ENCODE measurements at places on chromosomes 2 and 18. TPM values are rescaled to one million over a fixed set of nuclear protein-coding genes. Genes with fewer than 3 reads are reported as not detected.

- no peaks in the 10 kb centered on the region for H3K36me3 ChIP-seq
- no peak overlapping the region for H3K27ac ChIP-seq
- no peaks in the 10 kb centered on the region for H3K4me1 ChIP-seq
Measured at GRCh38 chr18:12744103-12744502, 41.3 kb downstream of the PSMG2 start.

DNA sequence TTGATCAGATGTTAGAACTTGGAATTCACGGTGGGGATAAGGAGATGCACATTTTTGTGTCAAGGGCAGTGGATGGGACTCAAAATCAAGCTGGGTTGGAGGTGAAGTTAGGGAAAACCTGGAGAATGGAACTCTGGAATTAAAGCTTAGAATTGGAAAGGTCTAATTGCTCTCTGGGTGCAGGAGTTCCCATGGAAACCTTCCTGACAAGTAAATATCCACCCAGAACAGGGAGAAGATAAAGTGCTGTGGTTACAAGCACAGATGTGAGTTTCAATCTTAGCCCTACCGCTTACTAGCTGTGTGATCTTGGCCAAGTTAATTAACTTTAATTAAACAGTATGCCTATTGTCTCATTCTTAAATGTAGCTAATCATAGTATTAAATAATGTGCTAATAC lies 71.3 kb upstream of the TCF7L1 start:
- no peaks in the 10 kb centered on the region for H3K27me3 ChIP-seq
- no peaks in the 10 kb centered on the region for H3K4me1 ChIP-seq
- H3K36me3 ChIP-seq, result no peaks in the 10 kb centered on the region
- DNase-seq, result no peak

DNA sequence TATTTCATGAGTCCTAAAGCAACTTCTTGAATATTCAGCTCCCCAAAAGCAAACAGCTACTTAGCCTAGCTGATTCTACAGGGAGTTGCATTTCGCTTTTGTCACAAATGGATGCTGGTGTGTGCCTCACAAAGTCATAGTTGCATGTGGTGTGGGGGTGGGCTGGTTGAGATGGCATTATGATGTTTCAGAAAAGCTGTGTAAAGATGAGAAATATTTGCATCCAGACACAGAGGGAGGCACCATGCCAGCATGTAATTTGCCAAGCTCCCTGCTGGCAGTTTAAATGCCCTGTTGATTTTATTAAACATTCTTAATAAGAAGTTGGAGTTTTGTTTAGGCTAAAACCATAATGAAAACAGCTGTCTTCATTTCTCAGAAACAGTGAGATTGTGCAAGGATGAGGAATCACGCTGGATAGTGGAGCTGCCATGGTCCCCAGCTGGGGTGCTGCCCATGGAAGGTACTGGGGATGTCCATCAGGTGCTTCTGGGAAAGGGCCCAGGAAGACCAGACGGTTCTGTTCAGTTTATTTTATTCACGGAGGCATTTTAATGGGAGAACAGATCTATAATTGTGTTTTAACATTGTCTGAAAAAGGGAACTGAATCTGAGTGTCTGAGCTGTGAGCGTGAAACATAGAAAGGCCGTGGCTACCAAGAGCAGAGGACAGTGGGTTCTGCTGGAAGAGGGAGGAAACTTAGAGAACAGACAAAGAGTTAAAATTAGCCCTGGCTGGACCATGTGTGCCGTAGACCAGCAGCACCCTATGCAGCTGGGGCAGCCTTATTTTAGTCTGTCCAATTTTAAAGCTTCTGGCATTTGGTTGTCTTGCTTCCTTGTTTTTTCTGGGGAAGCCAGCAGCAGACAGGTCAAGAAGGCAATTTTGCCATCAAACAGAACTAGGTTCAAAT lies 177.1 kb downstream of the FAM210A start:
- H3K36me3 ChIP-seq, result no peaks in the 10 kb centered on the region
- no peak for DNase-seq
- no peaks in the 10 kb centered on the region for H3K4me1 ChIP-seq
- no peak overlapping the region for H3K27ac ChIP-seq

GRCh38 chr2:192313773-192314172 lies 119.0 kb upstream of the TMEFF2 start:
- H3K4me1 ChIP-seq, result no peaks in the 10 kb centered on the region
- H3K27me3 ChIP-seq, result no peaks in the 10 kb centered on the region
- no peak overlapping the region for H3K4me3 ChIP-seq
- no peak overlapping the region for H3K27ac ChIP-seq
- DNase-seq, result no peak

The FAM124B gene
- 2.4 TPM for total RNA-seq

GRCh38 chr2:220504938-220505503 lies 877.6 kb downstream of the SLC4A3 start:
- no peak overlapping the region for H3K4me3 ChIP-seq
- H3K4me1 ChIP-seq, result no peaks in the 10 kb centered on the region
- DNase-seq, result no peak
- H3K36me3 ChIP-seq, result no peaks in the 10 kb centered on the region
- H3K27ac ChIP-seq, result no peak overlapping the region

DNA sequence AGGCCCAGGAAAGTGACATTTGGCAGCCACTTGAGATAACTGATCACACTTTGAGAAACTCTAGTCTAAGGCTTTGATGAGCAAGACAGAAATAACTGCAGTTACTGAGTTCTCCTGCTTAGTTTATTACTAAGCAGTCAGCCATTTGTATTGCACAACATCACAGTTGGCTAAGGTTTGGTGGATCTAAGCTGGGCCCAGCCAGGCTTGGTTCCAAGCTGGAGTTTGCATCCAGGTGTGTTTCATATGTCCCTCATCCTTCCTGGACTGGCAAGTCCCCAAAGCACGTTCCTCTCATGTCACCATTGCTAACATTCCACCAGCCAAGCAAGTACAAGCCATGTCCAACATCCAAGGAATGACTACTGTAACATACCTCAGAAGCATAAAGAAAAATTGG lies 71.3 kb upstream of the ZNF532 start:
- H3K4me1 ChIP-seq, result no peaks in the 10 kb centered on the region
- no peak overlapping the region for H3K27ac ChIP-seq
- no peaks in the 10 kb centered on the region for H3K27me3 ChIP-seq
- no peak for DNase-seq

DNA sequence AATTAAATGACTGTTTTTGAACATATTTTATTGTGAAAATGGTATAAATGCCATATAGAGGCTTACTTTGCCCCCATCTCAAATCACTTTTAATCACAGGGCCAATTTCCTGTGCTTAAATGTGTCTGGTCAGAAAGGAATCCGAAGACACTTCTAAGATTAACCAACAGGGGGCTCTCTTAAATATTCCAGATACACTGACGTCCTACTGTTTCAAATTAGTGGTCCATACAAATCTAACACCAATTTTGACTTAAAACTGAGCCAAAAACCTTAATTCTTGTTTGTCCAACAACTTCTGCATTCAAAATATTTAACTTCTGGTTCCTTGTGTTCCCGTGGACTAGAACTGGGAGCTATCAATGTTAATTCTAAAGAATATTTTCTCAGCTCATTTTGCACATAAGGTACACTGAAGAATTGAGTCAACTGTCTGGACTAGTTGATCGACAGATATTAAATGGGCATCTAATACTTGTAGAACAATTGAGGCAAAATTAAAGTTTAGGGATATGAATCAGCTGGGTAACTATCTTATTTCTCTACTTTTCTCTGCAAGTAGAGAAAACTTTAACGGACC lies 557.5 kb downstream of the ARHGAP15 start:
- no peaks in the 10 kb centered on the region for H3K4me1 ChIP-seq
- no peaks in the 10 kb centered on the region for H3K27me3 ChIP-seq
- no peaks in the 10 kb centered on the region for H3K36me3 ChIP-seq
- no peak for DNase-seq

Measured in aorta (tissue), 5 donors.